ENCODE measurements at places on chromosomes 1 and 21. TPM values are rescaled to one million over a fixed set of nuclear protein-coding genes. Genes with fewer than 3 reads are reported as not detected.

- H3K4me1 ChIP-seq = no peaks in the 10 kb centered on the region
- H3K4me3 ChIP-seq = no peak overlapping the region
- no peaks in the 10 kb centered on the region for H3K36me3 ChIP-seq
- no peak overlapping the region for H3K27ac ChIP-seq
- H3K27me3 ChIP-seq = no peaks in the 10 kb centered on the region
Measured at GRCh38 chr1:33966346-33967141, 102.7 kb downstream of the HMGB4 start.

- H3K27me3 ChIP-seq = no peaks in the 10 kb centered on the region
- no peaks in the 10 kb centered on the region for H3K36me3 ChIP-seq
- no peak for DNase-seq
- no peak overlapping the region for H3K27ac ChIP-seq
- H3K4me3 ChIP-seq = no peak overlapping the region
Measured at GRCh38 chr1:222974496-222974895, 159.7 kb downstream of the DISP1 start.

DNA sequence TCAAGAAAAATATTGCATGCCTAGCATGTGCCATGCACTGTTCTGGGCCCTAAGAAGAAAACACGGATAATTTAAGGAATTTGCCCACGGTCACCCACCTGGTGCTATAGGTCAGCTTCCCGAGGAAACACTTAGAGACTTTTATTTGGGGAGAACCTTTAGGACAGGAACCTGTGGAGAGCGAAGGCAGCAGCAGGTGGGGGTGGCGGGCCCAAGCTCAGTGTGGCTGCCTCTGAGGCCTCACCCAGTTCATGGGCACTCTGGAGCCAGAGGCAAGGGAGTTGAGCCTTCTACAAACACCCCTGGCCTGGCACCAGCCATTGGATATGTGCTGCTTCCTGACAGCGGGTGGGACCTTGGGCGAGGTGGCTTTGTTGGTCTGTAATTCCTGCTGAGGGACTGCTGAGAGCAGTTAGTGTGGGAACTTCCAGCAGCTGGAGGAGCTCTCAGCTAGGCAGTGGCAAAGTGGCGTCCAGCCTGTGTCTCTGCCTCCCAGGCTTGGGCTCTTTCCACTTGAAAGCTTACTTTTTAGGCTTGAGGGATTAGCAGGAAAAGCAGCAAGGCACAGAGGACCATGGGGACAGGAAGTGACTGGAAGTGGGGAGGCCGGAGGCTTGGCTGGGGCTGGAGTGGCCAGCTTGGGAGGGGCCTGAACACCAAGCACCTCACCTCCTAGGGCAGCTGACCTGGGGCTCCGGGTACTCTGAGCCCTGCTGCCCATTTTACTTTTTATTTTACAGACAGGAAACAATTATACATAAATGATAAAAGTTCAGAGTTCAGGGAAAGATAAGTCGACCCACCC lies 19.1 kb downstream of the MRPL37 start:
- no peaks in the 10 kb centered on the region for H3K4me1 ChIP-seq
- no peak overlapping the region for H3K27ac ChIP-seq
- no peaks in the 10 kb centered on the region for H3K27me3 ChIP-seq

GRCh38 chr1:7221826-7222694 lies 436.8 kb downstream of the CAMTA1 start:
- H3K4me3 ChIP-seq = no peak overlapping the region
- no peaks in the 10 kb centered on the region for H3K27me3 ChIP-seq
- H3K4me1 ChIP-seq = 0 out of 2 replicates have a peak, but pooled peaks cover 4% of the 10 kb centered on the region
- no peak for DNase-seq
- no peak overlapping the region for H3K27ac ChIP-seq
- H3K36me3 ChIP-seq = no peaks in the 10 kb centered on the region

- H3K4me1 ChIP-seq = peaks cover 37% of the 10 kb centered on the region
- H3K36me3 ChIP-seq = peaks cover 16% of the 10 kb centered on the region
- no peaks in the 10 kb centered on the region for H3K27me3 ChIP-seq
- peak overlapping the region; percentile 81 for H3K4me3 ChIP-seq
- peak; percentile 73 for DNase-seq
Measured at GRCh38 chr21:14383596-14384180, 742 bp upstream of the HSPA13 start.

DNA sequence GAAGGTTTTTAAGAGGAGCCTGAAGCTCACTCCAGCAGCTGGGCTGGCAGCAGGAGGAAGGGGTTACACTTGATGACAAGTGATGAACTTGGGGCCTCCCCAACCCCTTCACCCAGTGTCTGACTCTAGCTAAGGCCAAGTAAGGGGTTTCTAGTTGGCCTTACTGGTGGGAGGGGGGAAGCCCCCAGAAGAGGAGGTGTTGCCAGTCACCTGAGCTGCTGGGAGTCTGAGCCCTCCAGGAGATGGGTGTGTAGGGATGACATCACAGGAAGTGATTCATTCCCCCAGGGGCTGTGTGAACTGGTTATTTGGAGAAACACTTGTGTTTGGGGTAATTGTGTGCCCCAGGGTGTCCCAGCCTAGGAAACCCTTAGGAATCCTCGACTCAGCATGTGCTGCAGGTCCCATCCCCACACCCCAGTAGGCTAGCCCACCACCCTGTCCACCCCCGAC lies 3.1 kb downstream of the PADI1 start:
- DNase-seq = peak; percentile 70
- no peaks in the 10 kb centered on the region for H3K27me3 ChIP-seq
- H3K4me3 ChIP-seq = no peak overlapping the region

- no peaks in the 10 kb centered on the region for H3K4me1 ChIP-seq
- no peak overlapping the region for H3K27ac ChIP-seq
- H3K4me3 ChIP-seq = no peak overlapping the region
Measured at GRCh38 chr21:44838039-44838895, 20.4 kb upstream of the SUMO3 start.

DNA sequence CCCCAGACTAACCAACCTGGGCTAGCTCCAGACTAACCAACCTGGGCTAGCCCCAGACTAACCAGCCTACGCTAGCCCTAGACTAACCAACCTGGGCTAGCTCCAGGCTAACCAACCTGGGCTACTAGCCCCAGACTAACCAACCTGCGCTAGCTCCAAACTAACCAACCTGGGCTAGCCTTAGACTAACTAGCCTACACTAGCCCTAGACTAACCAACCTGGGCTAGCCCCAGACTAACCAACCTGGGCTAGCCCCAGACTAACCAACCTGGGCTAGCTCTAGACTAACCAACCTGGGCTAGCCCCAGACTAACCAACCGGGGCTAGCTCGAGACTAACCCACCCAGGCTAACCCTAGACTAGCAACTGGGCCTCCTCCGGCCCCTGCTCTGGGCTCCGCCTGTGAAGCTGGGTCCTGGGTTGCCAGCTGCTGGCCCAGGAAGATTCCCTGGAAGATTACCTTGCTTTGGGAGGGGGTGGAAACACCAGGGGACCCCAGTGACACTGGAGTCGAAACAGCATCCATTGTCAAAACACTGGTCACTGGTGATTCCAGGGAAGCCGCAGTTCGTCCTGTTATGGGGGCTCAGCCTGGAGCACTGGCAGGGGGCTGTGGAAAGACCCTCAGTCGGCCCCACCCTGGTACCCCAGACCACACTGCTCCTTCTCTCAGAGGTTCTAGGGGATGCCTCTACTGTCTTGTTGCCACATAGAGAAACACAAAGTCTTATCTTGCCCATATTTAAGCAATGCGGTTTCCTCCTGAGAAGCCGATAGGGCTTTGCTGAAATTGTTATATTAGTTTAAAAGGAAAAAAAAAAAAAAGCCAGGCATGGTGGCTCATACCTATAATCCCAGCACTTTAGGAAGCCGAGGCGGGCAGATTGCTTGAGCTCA lies 1.1 kb downstream of the TFF2 start:
- no peaks in the 10 kb centered on the region for H3K4me1 ChIP-seq
- H3K36me3 ChIP-seq = no peaks in the 10 kb centered on the region
- DNase-seq = no peak
- no peak overlapping the region for H3K4me3 ChIP-seq
- no peak overlapping the region for H3K27ac ChIP-seq
- no peaks in the 10 kb centered on the region for H3K27me3 ChIP-seq

DNA sequence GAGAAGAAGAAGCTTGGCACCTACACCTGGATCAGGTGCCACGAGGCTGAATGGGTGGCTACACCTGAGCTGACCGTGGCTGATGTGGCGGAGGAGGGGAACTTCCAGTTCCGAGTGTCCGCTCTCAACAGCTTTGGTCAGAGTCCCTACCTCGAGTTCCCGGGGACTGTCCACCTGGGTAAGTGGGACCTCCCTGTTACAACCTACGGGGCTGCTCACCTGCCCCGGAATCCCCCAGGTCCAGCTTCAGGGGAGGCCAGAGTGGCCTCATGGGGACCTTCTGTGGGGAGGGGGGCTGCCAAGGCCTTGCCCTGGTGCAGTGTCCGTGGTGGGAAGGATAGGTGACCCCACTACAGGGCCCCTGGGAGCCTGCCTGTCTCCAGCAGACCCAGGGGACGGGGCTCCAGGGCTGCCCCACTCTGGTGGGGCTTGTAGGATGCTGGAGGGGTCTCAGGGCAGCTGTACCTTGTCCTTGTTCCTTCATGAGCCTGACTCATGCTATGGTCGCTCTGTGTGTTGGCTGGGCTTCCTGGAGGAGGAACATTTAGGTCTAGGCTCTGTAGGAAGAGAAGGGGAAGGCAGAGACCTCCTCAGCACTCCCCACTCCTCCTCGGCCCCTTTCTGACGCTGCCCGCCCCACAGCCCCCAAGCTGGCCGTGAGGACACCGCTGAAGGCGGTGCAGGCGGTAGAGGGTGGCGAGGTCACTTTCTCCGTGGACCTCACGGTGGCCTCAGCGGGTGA lies 7.2 kb downstream of the OBSCN start:
- no peak for DNase-seq
- H3K27ac ChIP-seq = no peak overlapping the region
- no peaks in the 10 kb centered on the region for H3K36me3 ChIP-seq
- H3K27me3 ChIP-seq = no peaks in the 10 kb centered on the region

Gene LCA5L
- not detected for total RNA-seq

DNA sequence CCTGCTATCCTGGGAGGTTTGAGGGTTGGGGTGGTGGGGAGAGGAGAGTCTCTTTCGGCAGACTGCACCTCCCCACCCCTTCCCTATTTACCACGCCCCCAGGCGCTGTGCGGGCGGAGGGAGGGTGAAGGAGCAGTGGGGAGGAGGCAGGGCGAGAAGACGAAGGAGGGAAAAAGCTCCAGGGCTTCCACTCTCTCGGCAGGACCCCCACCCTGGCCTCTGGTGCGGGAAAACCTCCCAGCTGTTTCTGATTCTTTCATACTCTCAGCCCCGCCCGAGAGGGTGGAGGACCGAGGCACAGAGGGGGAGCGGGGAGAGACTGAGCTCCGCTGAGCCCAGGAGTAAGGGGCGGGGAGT lies 866 bp upstream of the WNT2B start:
- DNase-seq = no peak
- H3K4me3 ChIP-seq = no peak overlapping the region
- no peak overlapping the region for H3K27ac ChIP-seq
- no peaks in the 10 kb centered on the region for H3K27me3 ChIP-seq
- H3K4me1 ChIP-seq = no peaks in the 10 kb centered on the region
- H3K36me3 ChIP-seq = no peaks in the 10 kb centered on the region

Gene CELA2A
- not detected for total RNA-seq

Gene PRR9
- total RNA-seq = not detected

Gene RGS7
- total RNA-seq = not detected

Gene CYYR1
- total RNA-seq = not detected

GRCh38 chr1:56795870-56796269 lies 23.3 kb downstream of the FYB2 start:
- H3K36me3 ChIP-seq = no peaks in the 10 kb centered on the region
- no peak for DNase-seq
- H3K4me3 ChIP-seq = no peak overlapping the region

DNA sequence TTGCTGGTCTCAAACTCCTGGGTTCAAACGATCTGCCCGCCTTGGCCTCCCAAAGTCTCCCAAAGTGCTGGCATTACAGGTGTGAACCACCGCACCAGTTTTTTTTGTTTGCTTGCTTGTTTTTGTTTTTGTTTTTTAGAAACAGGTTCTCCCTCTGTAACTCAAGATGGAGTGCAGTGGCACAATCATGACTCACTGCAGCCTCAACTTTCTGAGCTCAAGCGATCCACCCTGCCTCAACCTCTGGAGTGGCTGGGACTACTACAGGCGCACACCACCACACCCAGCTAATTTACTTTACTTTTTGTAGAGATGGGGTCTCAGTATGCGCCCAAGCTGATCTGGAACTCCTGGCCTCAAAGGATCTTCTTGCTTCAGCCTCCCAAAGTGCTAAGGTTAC lies 47.3 kb upstream of the USP1 start:
- no peak for DNase-seq
- H3K4me1 ChIP-seq = no peaks in the 10 kb centered on the region
- no peak overlapping the region for H3K27ac ChIP-seq
- no peaks in the 10 kb centered on the region for H3K36me3 ChIP-seq

GRCh38 chr21:32413015-32413504 lies 554 bp downstream of the EVA1C start:
- H3K27me3 ChIP-seq = no peaks in the 10 kb centered on the region
- no peaks in the 10 kb centered on the region for H3K4me1 ChIP-seq
- H3K36me3 ChIP-seq = no peaks in the 10 kb centered on the region
- H3K27ac ChIP-seq = no peak overlapping the region
- no peak for DNase-seq
- H3K4me3 ChIP-seq = no peak overlapping the region

GRCh38 chr1:9376886-9377333 lies 84.2 kb downstream of the SPSB1 start:
- H3K4me1 ChIP-seq = no peaks in the 10 kb centered on the region
- no peak for DNase-seq
- H3K27ac ChIP-seq = no peak overlapping the region
- H3K36me3 ChIP-seq = no peaks in the 10 kb centered on the region

- DNase-seq = no peak
- H3K27ac ChIP-seq = no peak overlapping the region
- H3K4me1 ChIP-seq = no peaks in the 10 kb centered on the region
- no peaks in the 10 kb centered on the region for H3K27me3 ChIP-seq
- H3K36me3 ChIP-seq = no peaks in the 10 kb centered on the region
Measured at GRCh38 chr1:3078871-3079270, 9.9 kb downstream of the PRDM16 start.

- H3K4me3 ChIP-seq = no peak overlapping the region
- H3K27me3 ChIP-seq = no peaks in the 10 kb centered on the region
- peaks cover 6% of the 10 kb centered on the region for H3K36me3 ChIP-seq
- H3K27ac ChIP-seq = no peak overlapping the region
- no peak for DNase-seq
Measured at GRCh38 chr1:26855636-26856035, 7.3 kb upstream of the SFN start.

- H3K27me3 ChIP-seq = no peaks in the 10 kb centered on the region
- DNase-seq = no peak
- no peak overlapping the region for H3K4me3 ChIP-seq
- H3K4me1 ChIP-seq = no peaks in the 10 kb centered on the region
- no peaks in the 10 kb centered on the region for H3K36me3 ChIP-seq
Measured at GRCh38 chr1:240343966-240344365, 252.3 kb downstream of the FMN2 start.

- no peak overlapping the region for H3K27ac ChIP-seq
- H3K4me1 ChIP-seq = no peaks in the 10 kb centered on the region
- no peaks in the 10 kb centered on the region for H3K27me3 ChIP-seq
Measured at GRCh38 chr1:237851210-237851845, 39.4 kb downstream of the ZP4 start.

GRCh38 chr1:16048573-16049189 lies 5.1 kb downstream of the CLCNKB start:
- H3K27ac ChIP-seq = no peak overlapping the region
- peak; percentile 49 for DNase-seq
- H3K4me3 ChIP-seq = no peak overlapping the region
